ENCODE measurements at places on chromosomes 5 and 9.

DNA sequence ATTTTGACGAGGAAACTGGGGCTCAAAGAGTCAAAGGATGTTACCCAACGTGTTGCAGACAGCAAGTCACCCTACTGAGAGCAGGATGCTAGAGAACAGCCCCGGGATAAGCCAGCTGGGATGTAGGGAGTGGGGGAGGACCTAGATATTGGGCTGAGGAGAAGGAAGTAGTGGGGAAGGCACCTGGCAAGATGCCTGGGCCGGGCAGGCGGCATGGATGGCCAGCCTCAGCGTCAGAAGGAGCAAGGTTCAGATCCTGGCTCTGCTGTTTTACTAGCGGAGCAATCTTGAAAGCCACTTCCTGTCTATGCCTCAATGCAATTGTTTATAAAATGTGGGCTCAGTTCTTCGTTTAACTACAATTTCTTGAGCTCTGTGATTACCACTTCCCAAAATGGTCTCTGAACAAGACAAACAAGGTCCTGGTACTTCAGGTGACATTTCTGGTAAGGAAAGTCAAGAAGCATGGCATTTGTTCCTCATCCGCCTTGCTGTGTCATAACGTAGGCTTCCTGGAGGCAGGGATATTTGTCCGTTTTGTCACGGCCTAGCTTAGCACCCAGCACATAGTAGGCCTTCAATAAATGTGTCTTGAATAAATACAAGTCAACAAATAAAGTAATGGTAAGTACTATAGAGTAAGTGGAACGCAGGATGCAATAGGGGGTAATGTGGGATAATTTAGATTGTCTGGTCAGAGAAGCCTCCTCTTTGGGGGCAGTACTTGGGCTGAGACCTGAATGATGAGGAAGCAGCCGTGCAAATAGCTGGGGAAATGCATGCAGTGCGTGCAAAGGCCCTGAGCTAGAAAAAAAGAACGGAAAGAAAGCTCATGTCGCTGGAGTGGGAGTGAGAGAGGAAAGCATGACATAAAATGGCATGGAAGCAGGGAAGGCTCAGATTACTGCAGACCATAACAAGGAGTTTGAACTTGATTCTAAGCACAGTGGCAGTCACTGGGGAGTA is 70.5 kb downstream of the SMIM23 start:
- peak; percentile 56 for DNase-seq

DNA sequence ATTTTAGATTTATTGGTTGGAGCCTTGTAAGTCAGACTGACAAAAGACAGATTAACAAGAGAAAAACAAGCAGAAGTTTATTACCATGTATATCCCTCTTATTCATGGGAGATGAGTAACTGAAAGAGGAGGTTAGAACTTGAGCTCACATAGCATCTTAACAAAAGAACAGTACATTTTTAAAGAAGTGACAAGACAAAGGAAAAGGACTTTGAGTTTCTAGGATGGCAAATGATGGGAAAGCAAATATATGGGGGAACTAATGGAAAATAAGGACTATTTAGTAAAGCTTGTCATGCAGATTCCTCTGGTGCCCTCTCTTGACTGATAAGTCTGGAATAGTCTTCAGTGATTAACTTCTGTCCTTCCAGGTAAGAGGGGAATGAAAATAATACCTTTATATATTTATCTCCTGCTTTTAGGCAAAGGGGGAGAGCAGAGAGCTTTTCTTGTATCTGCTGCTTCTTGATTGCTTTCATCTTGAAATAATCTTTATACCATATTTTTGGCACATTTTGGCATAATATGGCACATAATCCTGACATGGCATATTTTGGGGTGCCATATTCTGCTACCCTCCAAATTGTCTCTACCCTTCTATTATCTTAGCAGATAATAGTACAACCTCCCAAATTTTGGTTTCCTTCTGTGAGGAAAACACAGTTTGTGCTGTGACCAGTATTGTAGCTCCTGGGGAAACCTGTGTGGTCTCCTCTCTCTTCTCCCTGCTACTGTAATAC is 206.8 kb downstream of the TMC1 start:
- no peak for DNase-seq

- peak; percentile 11 for DNase-seq
These were observed 24.5 kb downstream of the LECT2 start for GRCh38 chr5:135930029-135930948.

- DNase-seq, result peak; percentile 82
These were observed 170.1 kb downstream of the KDM4C start for GRCh38 chr9:6927838-6928237.

DNA sequence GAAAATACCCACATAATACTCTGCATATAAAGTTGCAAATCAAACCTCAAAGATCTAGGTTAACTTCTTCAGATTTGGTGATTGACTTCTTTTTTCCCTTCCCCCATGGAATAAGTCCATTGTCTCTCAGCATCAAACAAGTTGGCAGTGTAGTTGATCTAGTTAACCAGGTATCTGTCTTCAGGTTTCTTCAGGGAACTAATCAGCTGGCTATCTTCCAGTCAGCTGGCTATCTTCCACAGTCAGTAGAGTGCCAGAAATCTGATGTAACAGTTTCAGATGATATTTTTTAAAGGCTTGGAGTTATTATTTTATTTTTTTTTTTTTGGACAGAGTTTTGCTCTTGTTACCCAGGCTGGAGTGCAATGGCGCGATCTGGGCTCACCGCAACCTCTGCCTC is 16.8 kb downstream of the TNFSF15 start:
- DNase-seq, result no peak

DNA sequence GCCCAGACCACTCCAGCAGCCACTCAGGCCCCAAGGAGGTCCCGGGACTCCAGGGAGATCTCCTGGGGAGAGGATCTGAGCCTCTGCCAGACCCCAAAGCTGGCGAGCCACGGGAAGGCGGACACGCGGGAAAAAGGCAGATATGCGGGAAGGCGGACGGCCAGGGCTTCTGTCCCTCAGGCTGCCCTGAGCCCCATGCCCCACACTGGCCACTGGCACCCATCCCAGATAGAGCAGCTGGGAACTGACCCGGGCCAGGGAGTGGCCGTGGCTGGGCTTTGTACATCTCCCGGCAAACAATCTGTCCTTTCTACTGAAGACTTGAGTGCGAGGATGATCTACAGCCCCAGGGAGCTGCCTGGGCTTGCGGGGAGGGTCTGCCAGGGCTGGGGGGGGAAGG is 21.1 kb upstream of the NOTCH1 start:
- DNase-seq, result no peak

DNA sequence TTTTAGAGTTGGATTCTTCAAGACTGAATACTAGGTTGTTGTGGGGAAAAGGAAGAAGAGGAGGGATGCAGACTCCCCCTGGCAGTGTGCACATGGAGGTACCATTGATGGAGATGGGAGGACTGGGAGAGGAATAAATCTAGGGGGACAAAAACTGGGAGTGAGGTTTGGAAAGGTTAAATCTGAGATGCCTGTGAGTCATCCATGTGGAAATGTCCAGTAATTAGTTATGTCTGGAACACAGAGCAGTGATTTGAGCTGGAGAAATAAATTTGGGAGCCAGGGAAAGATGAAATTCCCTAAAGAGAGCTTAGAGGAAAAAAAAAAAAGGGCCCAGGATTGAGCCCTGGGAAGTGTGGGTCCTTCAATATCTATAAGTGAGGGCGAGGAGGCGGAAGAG is 8.0 kb upstream of the CCIN start:
- DNase-seq, result no peak

GRCh38 chr9:32455738-32456137 is 70.3 kb downstream of the RIGI start:
- DNase-seq, result no peak

DNA sequence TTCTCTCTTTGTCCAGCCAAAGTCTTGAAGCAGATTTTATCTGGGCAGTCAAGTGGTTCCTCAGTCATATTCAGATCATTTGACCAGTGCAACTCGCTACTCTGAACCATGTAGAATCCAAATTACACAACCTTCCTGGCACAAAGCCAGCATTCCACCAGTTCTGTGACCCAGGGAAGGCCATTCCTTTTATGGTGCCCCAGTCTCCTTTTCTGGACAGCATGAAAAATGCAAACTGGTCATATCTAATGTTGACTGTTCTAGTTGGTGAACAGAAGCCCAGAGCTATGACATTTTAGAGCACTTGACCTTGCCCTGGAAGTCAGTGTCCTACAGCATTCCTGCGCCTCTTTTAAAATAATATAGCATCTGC is 364.6 kb downstream of the BRINP1 start:
- DNase-seq, result no peak

DNA sequence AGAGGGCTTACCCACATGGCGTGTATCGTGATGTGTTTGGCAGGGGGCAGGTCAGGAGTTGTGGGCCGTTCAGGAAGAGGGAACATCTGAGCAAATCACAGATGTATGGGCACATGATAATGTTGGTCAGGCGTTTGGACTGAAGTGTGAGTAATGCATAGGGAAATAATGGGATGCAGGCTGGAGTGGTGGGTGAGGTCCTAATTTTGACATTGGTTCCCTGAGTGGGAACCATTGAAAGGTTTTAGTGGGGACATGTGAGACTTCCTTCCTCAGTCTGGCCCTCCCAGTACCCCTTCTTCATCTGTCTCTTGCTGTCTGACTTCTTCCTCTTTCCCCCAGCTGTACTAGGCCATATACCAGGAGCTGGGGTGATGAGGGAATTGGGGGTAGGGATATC is 7.6 kb downstream of the OTULIN start:
- DNase-seq, result peak; percentile 33

DNA sequence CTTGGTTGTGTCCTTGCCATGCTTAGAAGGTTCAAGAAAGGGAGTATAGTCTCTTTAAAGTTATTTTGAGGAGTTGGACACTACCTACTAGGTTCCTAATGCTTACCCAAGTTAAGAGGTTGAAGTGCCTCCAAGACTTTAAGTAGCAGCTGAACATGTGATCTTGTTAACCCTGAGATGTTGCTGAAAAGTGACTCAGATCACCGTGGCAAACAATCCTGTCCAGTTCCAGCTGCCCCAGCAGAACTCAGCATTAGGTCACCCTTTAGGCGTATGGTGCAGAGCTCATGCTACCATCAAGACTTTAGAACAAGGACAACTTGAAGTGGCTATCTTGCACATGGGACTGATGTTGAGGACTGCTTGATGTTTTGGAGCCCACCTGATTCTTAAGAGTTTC is 22.5 kb downstream of the ZNF462 start:
- DNase-seq, result no peak
